Right atrium auricular region (tissue), 2 donors: ENCODE measurements at places on chromosomes 2 and 18.

DNA sequence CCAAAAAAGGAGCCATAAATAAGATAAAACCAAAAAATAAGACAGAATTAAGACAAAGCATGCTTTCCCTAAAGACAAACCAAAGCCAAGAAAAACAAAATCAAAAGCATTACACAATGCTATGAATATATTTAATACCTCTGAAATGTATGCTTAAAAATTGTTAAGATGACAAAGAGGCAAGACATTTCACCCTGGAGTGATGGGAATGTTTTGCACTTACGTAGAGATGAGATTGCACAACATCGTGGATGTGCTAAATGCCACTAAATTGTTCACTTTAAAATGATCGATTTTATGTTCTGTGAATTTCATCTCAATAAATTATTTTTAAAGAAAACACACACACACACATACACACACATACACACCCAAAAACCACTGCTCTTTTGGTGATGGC lies 386.6 kb upstream of the KLHL29 start:
- no peak for DNase-seq

- DNase-seq = no peak
These were observed 17.7 kb downstream of the ATOH8 start for GRCh38 chr2:85771486-85771885.

- no peak for DNase-seq
These were observed 11.5 kb upstream of the PARD3B start for GRCh38 chr2:204533629-204534370.

GRCh38 chr2:32775954-32776353 lies 148.1 kb downstream of the TTC27 start:
- DNase-seq = no peak
